NCI-H526 treated with DMSO at 0.1 percent for 48 hours (cell line): ENCODE measurements at places on chromosomes 4 and X.

- no peak for DNase-seq
Measured at GRCh38 chr4:47837908-47838294, at the start of gene CORIN. TSS of gene CORIN (minus strand) at chr4:47838067. CDS start at chr4:47837949, 118 bp downstream.

DNA sequence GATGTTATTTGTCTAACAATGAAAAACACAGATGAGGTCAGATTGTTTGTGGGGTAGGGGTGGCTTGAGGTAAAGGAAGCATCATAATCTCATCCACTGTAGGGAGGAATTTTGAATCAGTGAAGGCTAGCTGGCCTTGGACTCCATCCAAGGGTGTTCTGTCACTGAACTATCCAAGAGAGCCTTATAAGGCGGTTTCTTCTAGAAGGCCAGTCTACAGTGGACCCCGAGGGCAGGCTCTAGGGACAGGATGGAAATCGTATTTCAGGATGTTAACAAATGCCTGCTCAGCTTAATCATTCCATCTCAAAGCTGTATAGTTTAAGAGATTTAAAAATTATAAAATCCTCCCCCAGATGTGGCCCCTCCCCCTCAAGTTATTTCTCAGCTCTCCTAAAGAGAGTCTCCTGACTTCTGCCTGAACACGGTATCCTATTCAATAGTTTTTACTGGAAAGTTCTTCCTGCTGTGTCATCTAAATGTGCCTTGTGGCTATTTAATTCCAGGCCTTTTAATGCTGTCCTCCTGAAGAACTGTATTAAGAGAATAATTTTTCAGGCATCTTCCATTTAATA, 8.0 kb downstream of the IGFBP7 start:
- no peak for DNase-seq

DNA sequence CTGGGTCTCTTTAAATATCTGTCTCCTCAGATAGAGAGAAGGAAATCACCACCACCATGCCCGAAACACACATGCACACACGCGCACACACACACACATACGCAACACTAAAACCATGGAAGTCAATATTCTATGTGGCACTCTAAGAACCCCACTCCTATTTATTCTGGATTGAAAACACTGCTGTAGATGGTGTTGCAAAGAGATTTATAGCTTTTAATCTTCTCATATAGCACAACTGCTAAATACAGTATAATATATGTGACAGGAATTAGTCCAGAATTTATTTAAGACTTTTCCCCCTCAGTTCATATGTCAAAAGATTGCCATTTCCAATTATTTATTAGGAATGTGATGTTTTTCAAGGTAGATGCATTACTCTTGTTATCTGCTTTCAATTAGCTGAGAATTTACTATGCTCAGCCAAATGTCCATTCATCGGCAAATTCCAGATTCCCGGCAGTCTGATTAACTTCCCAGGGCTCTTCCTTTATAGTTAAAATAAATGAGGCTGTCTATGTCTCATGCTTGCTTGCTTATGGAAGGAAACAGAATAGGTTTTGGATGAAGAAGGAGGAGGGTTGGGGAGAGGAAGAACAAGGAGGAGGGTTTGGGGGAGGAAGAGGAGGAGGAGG, 115.4 kb upstream of the NDP start:
- no peak for DNase-seq

- DNase-seq = no peak
Measured at GRCh38 chr4:15469402-15470127, at the start of gene CC2D2A. TSS of gene CC2D2A (plus strand) at chr4:15469882. CDS start at chr4:15475933, 6,051 bp downstream.

GRCh38 chrX:19202171-19202570, 79.9 kb upstream of the ADGRG2 start:
- DNase-seq = no peak

GRCh38 chr4:97851115-97851514, 292.2 kb downstream of the STPG2 start:
- DNase-seq = no peak

GRCh38 chr4:19700992-19701391, 550.7 kb upstream of the SLIT2 start:
- DNase-seq = no peak

DNA sequence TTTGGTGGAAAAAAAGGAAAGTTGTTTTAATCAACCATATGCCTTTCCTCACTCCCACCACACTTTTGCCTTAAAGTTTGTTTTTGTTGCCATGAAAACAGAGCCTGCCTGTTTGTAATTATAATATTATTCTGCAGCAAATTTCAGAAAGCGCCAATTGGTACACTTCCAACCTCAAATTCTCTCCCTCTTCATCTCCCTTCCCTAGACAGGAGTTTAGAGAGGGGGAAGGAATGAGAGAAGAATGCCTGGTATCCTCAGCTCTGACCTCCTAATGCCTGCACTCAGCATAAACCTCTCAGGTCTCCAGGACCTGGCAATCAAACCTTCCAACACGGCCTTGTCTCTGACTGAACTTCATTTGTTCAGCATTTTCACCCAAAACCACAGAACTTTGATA, 138.4 kb upstream of the HCCS start:
- DNase-seq = no peak

DNA sequence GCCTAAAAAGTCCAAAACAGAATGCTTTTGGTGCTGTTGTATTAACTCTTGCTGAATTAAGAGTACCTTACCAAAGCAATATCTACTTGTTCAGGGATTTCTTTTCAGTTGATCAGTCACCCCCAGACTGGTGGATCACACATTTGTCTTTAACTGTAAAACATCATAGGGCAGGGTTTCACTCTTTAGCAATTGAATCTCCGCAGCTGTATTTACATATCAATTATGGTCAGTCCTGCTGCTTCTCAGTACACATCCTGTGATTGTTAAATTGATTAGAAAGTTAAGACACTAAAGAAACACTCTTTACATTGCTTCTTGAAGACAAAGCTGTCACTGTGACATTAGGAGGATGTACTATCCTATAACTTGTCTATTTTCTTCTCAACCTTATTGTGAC, 277.1 kb upstream of the ADGRL3 start:
- no peak for DNase-seq

- no peak for DNase-seq
Measured at GRCh38 chr4:115852767-115853091, 739.3 kb upstream of the NDST4 start.

DNA sequence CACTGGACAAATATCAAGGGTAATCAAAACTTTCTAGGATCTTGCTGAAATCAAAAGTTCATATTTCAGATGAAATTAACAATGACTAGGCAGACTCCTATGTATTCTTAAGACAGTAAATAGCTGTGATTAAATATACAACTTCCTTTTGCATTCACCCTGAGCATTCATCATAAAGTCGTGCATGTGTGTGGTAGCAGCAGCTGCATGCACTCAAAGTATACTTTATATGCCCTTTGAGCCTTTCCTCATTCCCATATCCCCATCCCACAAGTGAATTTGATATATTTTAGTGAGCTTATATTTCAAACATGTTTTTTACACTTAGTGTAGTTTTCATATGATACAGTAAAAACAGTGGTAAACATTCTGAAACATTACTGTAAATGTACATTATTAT, 959.0 kb downstream of the C4orf33 start:
- no peak for DNase-seq

DNA sequence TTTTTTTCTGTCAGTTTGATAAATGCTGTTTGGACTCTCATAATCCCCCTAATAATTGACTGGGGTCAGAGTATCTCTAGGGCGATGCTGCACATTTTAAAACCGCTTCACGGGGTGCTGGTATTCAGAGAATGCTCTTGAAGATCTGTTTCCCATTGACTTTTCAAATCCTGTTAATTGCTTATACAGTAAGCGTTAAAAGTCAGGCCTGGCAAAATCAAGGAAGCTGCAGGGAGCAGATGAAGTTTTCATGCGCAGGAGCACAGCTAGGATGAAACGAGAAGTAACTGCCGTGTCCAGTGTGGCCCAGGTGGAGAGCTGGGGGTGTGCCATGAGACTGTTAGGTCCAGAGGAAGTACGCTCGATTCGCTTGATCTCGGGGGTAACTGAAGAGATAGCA, 312.9 kb downstream of the TRIML1 start:
- DNase-seq = no peak

DNA sequence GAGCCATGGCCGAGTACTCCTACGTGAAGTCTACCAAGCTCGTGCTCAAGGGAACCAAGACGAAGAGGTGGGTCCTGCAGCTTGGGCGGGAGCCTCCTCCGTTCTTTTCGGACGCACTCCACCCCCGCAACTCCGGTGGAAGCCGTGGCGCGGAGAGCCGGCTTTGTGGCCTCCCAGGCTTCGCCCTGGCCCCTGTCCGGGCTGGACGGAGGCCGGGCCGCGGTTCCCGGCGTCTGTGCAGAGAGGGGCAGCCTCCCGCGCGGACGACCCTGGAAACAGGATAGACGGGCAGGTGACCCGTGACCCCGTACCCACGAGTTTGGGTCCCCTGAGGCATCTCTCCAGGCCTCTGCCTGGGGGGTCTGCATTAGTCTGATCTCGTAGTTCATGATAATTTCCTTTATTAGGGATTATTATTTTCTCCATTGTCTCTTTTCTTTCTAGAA, 356 bp downstream of the FRG1 start:
- DNase-seq = no peak

DNA sequence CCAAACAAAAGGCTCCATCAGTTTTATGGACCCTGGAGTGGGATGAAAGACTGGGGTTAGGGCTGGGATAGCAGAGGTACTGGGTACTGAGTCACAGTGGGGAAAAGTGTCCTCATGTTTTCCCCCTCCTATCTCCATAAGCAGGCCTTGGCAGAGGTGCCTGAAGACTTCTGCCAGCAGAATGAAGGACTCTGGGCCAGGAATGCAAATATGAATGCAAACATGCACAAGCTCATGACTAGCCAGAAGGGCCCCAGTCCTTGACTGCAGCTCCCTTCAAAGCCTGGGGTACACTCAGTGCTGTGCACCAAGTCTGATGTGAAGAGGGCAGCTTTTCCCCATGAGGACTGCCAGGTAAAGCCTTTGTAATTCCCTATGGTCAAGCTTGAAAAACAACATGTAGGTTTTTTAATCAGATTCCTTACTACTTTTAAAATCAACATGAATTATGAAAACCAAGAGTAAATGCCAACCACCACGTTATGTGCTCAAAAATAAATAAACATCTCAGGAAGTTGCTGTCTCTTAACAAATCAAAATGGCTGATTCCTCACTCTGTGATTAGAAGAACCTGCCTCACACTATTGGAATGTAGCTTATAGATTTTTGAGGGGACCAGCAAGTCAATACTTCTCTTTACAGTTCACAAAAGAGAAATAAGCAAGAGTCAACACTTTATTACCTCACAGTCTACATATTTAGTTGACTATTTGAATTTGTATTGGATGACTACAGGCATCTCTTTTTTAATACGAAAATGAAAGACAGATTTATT, 1512.0 kb downstream of the ARAP2 start:
- no peak for DNase-seq

DNA sequence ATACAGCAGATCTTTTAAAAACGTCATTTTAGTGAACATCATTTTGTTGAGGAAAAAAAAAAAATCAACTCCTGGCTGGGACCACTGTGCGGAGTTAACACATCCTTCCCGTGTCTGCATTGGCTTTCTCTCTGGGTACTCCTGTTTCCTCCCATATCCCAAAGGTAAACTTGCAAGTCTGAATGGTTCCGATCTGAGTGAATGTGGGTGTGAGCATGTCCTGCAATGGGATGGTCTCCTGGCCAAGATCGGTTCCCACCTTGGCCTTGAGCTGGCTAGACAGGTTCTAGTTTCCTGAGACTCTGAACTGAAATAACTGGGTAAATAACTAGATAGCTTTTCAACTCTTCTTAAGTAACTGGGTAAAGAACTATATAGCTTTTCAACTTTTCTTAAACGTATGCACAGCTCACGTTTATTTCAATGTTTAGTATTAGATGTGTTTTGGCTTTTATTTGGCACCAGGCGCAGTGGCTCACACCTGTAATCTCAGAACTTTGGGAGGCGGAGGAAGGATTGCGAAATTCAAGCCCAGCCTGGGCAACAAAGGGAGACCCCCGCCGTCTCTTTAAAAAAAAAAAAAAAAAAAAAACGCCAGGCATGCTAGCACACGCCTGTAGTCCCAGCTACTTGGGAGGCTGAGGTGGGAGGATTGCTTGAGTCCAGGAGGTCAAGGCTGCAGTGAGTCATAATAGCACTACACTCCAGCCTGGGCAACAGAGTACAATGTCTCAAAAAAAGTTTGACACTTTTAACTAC, 14.0 kb downstream of the RBMX start:
- no peak for DNase-seq

DNA sequence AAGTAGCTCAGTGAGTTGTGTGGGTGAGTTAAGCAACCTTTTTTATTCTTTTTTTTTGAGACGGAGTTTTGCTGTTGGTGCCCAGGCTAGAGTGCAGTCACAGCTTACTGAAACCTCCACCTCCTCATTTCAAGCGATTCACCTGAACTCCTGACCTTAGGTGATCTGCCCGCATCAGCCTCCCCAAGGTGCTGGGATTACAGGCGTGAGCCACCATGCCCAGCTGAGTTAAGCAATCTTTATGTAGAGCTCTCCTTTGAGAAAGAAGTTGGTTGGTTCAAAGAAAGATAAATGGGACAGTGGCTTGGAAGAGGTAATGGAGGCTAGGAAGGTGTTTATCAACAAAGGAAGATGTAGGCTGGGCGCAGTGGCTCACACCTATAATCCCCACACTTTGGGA, 3.2 kb downstream of the MSMO1 start:
- DNase-seq = no peak

DNA sequence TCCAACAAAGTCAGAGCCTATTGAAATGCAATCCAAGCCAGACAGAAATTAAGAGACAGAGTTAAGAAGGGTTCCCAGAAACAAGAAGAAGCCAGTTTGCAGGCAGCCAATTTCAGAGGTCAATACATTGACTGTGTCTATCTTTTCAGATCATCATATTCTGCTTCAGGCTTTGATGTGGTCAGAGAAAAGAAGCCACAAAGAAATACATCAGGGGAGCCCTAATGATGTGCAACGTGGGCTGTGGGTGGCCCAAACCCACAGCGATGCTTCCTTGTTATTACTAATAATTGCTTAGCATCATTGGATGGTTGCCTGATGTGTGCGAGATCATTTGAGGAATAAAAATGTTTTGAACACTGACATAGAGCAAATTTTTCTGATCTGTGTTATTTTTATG, 99.0 kb upstream of the DUSP21 start:
- DNase-seq = no peak

DNA sequence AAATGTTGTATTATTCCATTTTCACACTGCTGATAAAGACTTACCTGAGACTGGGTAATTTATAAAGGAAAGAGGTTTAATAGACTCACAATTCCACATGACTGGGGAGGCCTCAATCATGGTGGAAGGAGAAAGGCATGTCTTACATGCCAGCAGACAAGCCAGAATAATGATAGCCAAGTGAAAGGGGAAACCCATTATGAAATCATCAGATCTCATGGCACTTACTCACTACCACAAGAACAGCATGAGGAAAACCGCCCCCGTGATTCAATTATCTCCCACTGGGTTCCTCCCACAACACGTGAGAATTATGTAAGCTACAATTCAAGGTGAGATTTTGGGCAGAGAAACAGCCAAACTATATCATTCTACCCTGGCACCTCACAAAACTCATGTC, 2535.1 kb downstream of the ARAP2 start:
- no peak for DNase-seq
